Hematopoietic multipotent progenitor cell (in vitro differentiated cells): ENCODE measurements at places on chromosomes 2 and 18.

DNA sequence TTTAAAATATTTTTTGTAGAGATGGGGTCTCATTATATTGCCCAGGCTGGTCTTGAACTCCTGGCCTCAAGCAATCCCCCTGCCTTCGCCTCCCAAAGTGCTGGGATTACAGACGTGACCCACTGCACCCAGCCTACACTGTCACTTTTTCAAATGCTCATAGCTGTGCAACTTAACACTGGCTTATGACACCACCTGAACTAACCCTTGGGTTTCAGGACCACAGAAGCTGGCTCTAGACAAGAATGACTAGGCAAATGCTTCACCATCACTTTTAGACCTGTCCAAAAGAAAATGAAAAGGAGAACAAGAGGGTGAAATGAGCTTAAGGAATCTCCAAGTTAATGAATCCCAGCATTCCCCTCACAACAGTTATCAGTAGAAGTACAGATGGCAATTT, 13.3 kb downstream of the ERCC3 start:
- no peak for DNase-seq

DNA sequence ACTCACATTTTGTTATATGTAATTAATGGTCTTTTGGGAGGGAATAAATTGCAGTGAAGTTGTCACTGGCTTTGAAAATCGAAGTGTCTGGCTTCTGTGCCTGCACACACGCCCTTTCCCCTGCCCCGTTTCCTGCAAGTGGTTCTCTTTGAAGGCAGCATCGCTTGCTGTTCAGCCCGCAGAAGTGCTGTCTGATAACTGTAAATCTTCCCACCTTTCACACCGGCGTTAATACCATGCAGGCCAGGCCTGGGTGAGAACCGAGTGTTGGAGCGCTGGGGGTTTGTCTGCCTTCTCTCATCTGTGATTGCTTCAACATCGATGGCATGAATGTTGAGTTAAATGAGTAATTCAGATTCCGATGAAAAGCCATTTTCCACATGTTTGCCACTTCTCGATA, 37.9 kb upstream of the RPL31 start:
- no peak for DNase-seq

GRCh38 chr18:50399582-50399981, 24.7 kb downstream of the SKA1 start:
- DNase-seq: no peak

GRCh38 chr18:22521026-22521707, 103.5 kb upstream of the CTAGE1 start:
- no peak for DNase-seq

- no peak for DNase-seq
Observed at GRCh38 chr2:68845043-68845442, 26.2 kb downstream of the BMP10 start.

GRCh38 chr2:109380502-109381326, 233.1 kb downstream of the SEPTIN10 start:
- DNase-seq: no peak

GRCh38 chr2:228374741-228375140, 193.3 kb upstream of the SPHKAP start:
- DNase-seq: no peak

GRCh38 chr18:23178661-23179081, 43.4 kb downstream of the CABLES1 start:
- DNase-seq: no peak
